ENCODE measurements at places on chromosomes 16 and 17.

GRCh38 chr16:622920-623280 lies 7.9 kb upstream of the WFIKKN1 start:
- no peak for DNase-seq

GRCh38 chr16:55501549-55502322 lies 7.1 kb upstream of the LPCAT2 start:
- DNase-seq, result no peak

DNA sequence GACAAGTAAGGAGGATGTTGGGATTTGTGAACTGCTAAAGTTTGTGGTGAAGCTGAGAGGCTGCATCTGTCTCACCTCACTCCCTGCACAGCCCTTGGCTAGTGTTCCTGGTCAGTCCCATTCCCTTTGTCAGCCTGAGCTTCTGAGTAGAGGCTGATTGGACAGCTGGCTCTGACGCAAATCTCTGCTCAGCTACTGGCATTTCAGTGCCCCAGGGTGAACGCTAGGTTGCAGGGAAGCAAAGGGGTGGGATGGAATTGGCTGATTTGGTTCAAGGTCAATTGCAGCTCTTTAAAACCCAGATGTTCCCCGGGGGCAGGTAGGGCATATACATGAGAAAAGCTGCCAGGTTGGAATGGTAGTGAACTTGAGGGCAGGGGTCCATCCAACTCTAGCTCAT lies 23.1 kb upstream of the CNOT1 start:
- no peak for DNase-seq

GRCh38 chr17:79855331-79856124 lies 16.3 kb upstream of the CBX4 start:
- DNase-seq, result no peak

GRCh38 chr17:49952912-49953497 lies 16.0 kb upstream of the DLX4 start:
- no peak for DNase-seq

- no peak for DNase-seq
These were observed 145.0 kb downstream of the SEC14L1 start for GRCh38 chr17:77285594-77286390.
